Breast epithelium (tissue), 4 donors: ENCODE measurements at places on chromosomes 12 and 14. TPM values are rescaled to one million over a fixed set of nuclear protein-coding genes. Genes with fewer than 3 reads are reported as not detected.

The GLIPR1L1 gene
- total RNA-seq = not detected

The PLEKHG7 gene
- total RNA-seq = 0.33 TPM

The BMP4 gene
- total RNA-seq = 17.0 TPM

The LPAR5 gene
- 0.98 TPM for total RNA-seq

The HNF1A gene
- 0.29 TPM for total RNA-seq

The CDKN3 gene
- total RNA-seq = 2.9 TPM

GRCh38 chr12:93447555-93448290 lies 6.0 kb upstream of the UBE2N start:
- DNase-seq = no peak
- no peak overlapping the region for H3K27ac ChIP-seq
- H3K27me3 ChIP-seq = no peaks in the 10 kb centered on the region
- H3K4me1 ChIP-seq = no peaks in the 10 kb centered on the region

- H3K27ac ChIP-seq = no peak overlapping the region
- H3K4me1 ChIP-seq = no peaks in the 10 kb centered on the region
- no peak for DNase-seq
Observed at GRCh38 chr12:129483111-129483893, 420.5 kb downstream of the TMEM132D start.

GRCh38 chr14:44029933-44030332 lies 477.1 kb downstream of the FSCB start:
- H3K4me1 ChIP-seq = no peaks in the 10 kb centered on the region
- no peak overlapping the region for H3K4me3 ChIP-seq
- H3K27me3 ChIP-seq = no peaks in the 10 kb centered on the region
- no peak overlapping the region for H3K27ac ChIP-seq
- no peaks in the 10 kb centered on the region for H3K36me3 ChIP-seq

DNA sequence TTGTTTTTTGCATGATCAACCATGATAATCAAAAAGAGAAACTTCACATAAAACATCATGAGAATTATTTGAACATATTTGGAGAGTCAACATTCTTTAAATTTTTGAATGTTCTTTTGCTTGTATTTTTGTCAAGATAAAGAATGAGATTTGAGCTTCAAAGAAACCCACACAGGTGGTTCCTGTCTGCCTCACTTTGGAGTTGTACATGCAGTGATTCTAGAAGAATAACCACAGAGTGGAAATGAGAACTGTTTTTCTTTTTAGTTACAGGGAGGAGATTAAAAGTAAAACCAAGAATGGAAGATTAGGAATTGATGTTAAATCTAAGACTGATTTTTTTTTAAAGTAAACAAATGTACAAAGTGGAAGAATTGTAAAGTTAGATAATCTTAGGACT lies 2.3 kb upstream of the ZNF705A start:
- no peaks in the 10 kb centered on the region for H3K36me3 ChIP-seq
- no peak overlapping the region for H3K4me3 ChIP-seq
- no peak overlapping the region for H3K27ac ChIP-seq
- no peak for DNase-seq
- no peaks in the 10 kb centered on the region for H3K27me3 ChIP-seq

- peak overlapping the region; percentile 97 for H3K4me3 ChIP-seq
- no peak for DNase-seq
- no peaks in the 10 kb centered on the region for H3K36me3 ChIP-seq
- no peaks in the 10 kb centered on the region for H3K27me3 ChIP-seq
Observed at GRCh38 chr14:21267431-21267845, 1.8 kb downstream of the HNRNPC start.

DNA sequence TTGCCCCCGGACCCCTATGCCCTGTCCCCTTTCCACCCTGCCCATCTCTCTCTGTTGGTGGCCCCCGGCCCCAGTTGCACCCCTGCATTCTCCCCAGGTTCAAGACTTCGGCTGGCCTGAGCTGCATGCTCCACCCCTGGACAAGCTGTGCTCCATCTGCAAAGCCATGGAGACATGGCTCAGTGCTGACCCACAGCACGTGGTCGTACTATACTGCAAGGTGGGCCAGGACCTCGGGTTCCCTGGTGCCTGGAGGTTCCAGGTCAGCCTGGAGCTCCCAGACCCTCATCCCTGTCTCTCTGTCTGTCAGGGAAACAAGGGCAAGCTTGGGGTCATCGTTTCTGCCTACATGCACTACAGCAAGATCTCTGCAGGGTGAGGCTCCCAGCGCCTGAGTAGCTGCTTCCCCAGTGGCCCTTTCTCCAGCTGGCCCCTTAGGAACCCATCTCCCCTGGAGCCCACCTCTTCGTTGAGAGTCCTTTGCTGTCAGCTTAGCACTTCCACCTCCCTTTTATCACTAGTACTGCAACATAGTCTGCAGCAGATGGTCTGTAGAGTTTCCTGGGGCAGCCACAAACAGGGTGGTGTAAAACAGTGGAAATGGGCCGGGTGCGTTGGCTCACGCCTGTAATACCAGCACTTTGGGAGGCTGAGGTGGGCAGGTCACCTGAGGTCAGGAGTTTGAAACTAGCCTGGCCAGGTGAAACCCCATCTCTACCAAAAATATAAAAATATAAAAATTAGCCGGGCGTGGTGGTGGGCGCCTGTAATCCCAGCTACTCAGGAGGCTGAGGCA lies 5.8 kb downstream of the TNS2 start:
- peaks cover 31% of the 10 kb centered on the region for H3K4me1 ChIP-seq
- H3K27me3 ChIP-seq = no peaks in the 10 kb centered on the region
- no peaks in the 10 kb centered on the region for H3K36me3 ChIP-seq
- peak; percentile 17 for DNase-seq
- H3K4me3 ChIP-seq = no peak overlapping the region

GRCh38 chr14:96126339-96126782 lies 78.3 kb upstream of the BDKRB2 start:
- no peaks in the 10 kb centered on the region for H3K4me1 ChIP-seq
- no peaks in the 10 kb centered on the region for H3K27me3 ChIP-seq
- no peak overlapping the region for H3K4me3 ChIP-seq
- H3K36me3 ChIP-seq = no peaks in the 10 kb centered on the region
- no peak for DNase-seq
- peak overlapping the region; percentile 12 for H3K27ac ChIP-seq
